ENCODE measurements at places on chromosomes 2 and 18.

DNA sequence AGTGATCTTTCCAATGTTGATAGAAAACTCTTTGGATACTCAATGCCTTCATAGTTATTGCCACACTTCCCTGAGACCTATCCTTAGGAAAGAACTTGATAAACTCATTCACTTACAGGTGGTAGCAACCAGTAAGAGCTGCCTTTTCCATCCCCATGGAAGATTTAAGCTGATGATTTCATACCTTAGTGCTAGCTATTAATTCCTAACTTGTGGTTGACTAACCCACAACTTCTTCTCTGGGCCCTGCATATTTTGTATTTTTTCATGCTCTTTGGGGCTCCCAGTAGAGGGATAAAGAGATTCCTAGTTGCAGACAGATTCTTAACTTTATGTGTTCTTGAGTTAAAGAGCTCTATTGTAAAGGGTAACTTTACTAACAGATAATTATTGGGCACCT lies 25.2 kb upstream of the SIX3 start:
- no peak for DNase-seq

DNA sequence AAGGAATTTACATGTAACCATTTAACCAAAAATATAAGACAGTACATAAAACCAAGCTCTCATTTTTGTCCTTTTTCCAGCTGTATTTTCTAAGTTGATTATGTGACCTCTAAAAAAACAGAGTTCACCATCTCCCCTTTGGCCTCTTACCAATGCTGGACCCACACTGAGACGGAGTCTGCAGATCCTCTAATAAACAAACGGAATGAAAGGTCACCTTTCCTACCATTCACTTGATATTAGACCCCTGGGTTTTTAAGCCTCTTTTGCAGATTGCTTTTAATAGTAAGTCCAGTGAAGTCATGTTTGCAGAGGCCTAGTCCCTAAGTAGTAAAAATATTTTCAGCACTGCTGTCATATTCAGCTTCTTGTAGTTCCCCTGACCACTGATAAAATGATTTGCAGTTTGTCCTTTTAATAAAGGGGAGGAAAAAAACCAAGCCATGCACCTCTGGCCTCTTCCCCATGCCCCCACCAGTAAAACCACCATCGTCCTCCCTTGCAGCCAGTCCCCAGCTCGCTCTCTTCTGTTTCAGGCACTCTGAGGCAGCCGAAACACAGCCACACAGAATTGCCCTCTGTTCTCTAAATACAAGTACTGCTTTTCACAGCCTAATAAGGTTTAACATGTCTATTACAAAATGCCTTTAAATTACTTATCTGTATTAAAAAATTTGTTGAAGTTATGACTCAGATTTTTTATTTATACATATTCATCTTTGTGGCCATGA lies 427.5 kb downstream of the PARD3B start:
- DNase-seq = no peak

- DNase-seq = no peak
These were observed 92.4 kb upstream of the LDAH start for GRCh38 chr2:20915271-20915670.

GRCh38 chr2:122955776-122956175 lies 1069.3 kb upstream of the CNTNAP5 start:
- no peak for DNase-seq

GRCh38 chr18:11251891-11252270 lies 102.5 kb upstream of the PIEZO2 start:
- no peak for DNase-seq

DNA sequence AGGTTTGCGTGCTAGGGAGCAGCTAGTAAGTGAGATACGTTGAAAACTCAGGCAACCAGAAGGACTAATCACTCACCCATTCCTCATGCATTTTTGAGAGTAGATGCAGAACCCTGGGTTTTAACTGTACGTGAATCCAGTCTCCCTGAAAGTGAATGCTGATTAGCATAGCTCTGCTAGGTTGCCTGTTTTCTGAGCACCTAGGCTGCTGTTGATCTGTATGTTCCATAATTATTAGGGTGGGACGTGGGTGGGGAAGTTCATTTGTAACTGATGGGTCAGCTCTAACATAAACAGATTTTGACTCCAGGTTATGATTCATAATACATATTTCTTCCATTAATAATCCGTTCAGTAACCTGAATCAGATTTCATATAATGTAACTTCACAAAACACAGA lies 379.0 kb upstream of the FANCL start:
- no peak for DNase-seq

DNA sequence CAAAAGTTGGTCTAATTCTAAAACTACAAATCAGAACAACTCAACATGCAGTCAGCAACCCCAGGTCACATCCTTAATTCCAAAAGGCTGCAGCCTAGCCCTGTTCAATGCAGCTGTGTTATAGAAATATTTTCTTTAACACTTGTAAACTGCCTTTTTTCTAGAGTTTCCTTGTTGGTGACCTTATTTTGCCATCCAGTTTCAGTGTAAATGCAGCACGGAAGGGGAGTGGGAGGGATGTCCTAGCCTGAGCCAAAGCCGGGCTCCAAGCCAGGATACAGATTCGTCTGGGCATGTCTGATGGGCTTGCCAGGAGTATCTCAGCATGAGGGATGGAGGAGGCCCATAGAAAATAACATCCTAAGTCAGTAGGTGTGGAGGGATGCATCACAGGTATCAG lies 17.7 kb upstream of the SP3 start:
- DNase-seq = no peak

DNA sequence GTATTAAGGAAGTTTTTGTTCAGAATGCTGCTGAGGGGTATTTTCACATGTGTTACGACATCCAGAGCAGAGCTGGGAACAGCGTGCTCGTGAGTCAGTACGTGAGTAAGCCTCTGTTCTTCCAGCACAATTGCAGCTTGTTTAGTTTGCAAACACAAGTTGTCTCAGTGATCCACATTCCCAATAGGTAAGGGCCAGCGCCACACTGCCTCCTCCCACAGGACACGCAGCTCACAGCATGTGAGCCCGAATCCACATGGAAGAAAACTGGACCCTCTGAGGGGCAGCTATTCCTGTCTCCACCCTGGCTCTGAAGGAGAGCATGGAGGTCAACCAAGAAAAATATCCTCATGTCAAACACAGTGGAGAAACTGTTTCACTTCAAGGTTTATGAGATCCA lies 173.9 kb upstream of the PID1 start:
- DNase-seq = no peak

DNA sequence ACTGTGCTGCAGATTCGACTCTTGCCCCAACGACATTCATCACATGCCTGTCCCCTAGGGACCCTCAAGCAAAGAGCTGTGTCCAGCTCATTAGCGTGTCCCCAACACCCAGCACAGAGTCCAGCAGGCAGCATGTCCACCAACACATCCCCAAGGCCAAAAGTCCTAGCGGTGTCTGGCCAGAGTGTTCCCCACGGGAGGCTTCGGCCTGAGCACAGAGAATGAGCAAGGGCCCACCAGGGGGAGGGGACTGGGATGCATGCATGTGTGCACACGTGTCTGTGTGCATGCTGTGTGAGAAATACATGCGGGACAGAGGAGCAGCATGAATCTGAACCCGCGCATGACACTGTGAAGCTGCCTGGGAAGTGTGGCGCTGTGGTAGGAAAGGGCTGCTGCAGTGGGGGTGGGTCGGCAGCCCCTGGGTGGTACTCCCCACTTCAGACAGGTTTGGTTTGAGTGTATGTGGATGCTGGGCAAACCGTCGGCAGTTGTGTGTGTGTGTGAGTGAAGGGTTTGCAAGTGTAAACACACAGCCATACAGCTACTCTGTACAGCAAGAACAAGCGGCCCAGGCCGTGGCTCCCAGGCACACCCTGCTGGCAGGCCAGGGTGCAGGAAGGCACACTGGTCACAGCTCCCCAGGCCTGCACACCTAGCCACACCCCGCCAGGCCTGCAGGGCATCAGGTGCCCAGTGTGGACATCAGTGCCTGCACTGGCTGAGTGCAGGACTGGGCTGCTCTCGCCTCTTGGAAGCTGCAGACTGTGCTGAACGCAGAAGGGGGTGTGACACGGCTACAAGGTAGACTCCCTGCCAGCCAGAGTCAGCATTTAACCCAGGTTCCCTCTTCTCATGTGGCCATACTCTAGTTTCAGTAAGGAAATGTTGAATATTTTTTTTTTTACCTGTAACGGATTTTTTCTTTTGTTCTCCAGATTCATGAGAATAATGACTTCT lies 19.5 kb upstream of the HES6 start:
- no peak for DNase-seq

DNA sequence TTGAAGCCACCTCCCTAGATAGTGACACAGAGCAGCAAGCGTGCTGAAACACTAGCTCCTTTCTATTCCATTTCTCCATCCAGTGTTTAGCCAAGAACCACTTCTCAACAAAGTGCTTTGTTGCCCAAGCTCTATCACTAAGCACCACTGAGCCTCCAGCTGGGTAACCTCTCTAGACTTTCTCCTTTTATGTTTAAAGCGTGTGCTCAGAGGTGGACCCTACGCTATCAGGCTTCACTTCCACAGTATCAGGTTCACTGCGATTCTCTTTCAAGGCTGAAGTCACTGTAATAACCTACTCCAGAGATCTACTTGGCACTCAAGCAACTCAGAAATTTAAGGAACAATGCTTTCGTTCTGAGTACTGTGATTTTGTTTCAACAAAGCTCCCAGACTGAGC lies 197.9 kb downstream of the LNPK start:
- DNase-seq = no peak

DNA sequence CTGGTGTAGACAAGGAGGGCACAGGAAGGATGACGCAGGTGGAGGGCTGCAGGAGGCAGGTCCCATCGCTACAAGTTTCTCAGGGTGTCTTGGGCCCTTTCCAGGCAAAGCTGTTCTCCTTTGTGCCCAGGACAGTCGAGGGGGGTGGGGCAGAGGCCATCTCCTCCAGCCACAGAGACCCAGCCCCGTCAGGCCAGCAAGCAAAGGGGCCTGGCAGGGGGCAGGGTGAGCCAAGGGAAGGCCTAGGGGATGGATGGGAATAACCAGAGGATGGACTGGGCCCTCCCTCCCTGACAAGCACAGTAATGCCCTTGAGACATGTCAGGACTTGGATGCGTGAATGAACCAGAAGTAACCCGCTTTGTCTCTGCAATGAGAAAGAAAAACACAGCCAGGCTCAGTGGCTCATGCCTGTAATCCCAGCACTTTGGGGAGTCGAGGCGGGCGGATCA lies 6.3 kb downstream of the TCF23 start:
- DNase-seq = no peak

DNA sequence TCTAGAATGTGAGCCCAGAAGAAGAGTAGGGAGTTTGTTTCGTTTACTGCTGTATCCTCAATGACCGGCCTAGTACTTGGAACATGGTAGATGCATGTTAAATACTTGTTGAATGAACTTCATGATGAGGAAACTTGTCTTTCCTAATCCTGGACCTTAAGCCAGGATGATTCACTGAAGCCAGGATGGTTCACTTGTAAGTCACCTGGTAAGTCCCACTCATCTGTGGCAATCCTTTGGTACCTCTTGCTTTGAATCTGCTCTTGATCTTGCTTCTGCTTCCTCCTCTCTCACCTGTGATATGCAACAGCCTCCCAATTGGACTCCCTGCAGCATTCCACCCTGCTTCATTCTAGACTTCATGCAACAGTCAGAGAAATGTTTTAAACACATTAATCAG lies 43.6 kb downstream of the QPCT start:
- DNase-seq = no peak

DNA sequence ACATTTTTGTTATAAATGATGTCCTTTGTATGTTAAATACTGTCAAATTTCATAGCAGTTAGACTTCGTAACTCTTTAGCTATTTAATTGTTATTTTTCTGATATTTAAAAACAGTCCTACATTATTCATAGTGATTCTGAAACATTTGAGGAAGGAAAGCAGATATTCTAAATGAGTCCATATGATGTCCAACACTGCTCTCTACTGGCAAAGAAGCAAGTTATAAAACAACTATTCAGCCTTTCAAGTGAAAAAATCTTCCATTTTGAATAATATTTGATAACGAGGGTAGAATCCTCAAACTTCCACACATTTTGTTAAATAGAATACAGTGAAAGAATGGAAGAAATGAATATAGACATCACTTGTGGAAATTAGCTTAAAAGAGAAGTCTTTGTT lies 220.8 kb downstream of the GULP1 start:
- no peak for DNase-seq

DNA sequence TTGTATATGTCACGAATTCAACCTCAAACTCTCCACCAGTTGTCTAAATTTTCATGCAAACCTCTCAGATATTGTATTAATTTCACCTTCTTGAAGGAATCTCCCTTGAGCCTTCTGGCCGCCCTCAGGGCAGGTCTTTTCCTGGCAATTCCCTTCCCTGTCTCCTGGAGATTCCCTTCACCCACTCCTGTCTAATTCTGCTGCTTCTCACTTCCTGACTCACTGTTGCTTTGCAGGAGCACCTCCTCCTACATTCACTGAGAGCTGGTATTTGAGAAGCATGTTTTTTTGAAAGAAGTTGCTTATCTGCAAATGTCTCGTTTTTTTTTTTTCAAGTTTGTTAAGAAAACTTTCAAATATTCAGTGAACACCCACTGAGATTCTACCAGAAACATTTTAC lies 79.9 kb upstream of the OTOS start:
- no peak for DNase-seq

GRCh38 chr2:58204195-58204959 lies 36.7 kb downstream of the FANCL start:
- no peak for DNase-seq

- no peak for DNase-seq
These were observed 77.1 kb downstream of the SPATS2L start for GRCh38 chr2:200383380-200384110.

- DNase-seq = no peak
These were observed 80.6 kb downstream of the EML6 start for GRCh38 chr2:54803783-54804751.

DNA sequence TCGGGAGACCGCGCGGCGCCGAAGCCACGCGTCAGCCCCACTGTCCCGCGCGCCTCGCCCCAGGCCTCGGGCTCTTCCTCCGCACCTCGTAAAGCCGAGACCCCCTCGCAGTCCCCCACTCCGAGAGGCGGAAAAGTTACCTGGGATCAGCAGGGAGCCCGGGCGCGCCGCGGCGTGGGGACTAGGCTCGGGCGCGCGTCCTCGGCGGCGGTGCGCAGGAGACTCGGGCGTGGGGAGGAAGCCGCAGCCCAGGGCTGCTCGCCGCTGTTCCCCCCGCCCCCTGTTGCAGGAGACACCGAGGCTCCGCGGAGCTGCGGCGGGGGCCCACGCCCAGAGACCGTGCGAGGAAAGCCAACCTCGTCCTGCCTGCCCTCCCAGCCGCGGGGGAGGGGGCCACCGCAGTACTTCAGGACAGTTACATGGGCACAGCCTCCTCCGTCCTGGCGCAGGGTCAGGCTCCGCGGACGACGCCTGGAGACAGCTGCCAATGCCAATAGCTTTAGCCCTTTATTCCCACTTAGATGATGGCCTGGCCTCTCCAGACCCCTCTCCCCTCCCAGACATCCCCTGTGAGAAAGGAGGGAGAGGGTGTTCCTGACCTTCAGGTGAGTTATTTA lies at the start of gene EPB41L3:
Gene EPB41L3 (minus strand): TSS at position 225 of the 617 bp plus-strand sequence. CDS start 54,814 bp downstream, outside the sequence.
- no peak for DNase-seq

GRCh38 chr18:48050176-48050575 lies 119.7 kb upstream of the SMAD2 start:
- no peak for DNase-seq

DNA sequence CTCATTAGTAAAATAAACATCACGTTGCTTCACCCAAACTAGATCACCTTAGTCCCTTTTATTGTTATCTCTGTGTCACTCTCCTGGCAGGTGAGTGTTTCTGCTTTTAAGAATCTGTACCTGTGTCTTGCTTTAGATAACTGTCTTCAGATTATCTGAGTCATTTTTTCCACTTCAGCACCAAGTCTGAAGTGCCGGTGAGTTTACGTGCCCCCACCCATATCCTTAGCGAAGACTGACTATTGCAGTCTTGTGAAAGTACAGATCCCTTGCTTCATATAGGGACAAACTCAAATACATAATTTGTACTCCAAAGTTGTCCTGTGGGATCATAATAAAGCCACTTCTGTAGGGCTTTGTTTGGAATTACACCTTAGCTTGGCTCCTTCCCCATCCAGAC lies 41.1 kb downstream of the SCN2A start:
- no peak for DNase-seq

Measured in stimulated activated CD8-positive, alpha-beta memory T cell treated with anti-CD3 and anti-CD28 coated beads, Interleukin-12 subunit alpha, Interleukin-12 subunit beta, amount 100 ng/mL, for 1 hour (primary cell).